ENCODE measurements at places on chromosomes 6 and 20.

- no peak for DNase-seq
Observed at GRCh38 chr6:45431317-45432065, 53.8 kb upstream of the SUPT3H start.

GRCh38 chr20:43444107-43444506 lies 13.6 kb upstream of the SRSF6 start:
- no peak for DNase-seq

- no peak for DNase-seq
Observed at GRCh38 chr6:163668061-163668426, 253.5 kb downstream of the QKI start.

- no peak for DNase-seq
Observed at GRCh38 chr20:46111028-46111835, 6.9 kb upstream of the CD40 start.

DNA sequence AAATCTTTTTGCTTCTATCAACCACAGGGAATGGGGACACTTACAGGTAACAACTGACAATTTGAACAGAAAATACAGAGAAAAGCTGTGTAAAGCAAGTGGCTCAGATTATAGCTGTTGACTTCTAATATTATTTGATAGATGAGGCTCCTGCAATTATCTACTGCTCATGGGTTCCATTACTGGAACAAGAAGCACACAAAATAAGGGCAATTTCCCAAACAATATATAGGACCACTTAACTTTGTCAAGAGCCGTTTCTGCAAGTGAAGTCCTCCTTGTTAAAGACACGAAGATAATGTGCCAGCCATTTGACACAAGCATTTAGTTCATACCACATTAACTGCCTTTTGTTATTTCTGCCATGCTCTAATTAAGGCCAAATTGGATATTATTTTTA lies 315.5 kb upstream of the ARID1B start:
- no peak for DNase-seq

GRCh38 chr6:53847796-53848314 lies 53.0 kb downstream of the LRRC1 start:
- no peak for DNase-seq

DNA sequence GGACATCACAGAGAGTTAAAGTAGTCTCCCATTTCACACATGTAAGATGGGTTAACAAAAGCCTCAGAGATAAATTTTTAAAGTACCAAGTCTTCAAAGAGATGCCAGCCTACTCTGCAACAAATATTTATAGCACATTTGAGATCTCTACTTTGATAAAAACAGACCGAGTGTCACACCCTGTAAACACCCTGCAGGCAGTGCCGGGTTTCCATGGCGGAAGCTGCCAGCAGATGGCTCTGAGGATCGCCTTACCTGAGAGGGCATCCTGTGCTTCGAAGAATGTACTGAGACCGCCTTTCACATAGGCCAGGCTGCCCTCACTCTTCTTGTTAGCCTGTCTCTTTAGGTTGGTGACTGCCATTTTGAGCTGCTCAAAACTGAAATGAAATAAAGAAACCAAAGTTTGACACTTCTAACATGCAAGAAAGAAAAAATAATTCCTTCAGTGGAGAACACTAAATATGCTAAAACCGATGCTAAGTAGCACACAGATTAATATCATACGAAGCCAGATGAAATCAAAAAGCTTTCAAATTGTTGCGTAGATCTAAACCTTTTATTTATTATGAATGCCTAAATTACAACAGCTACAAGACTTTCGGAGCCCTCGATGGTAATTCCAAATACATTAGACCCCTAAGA lies 39.3 kb downstream of the HUS1B start:
- DNase-seq = no peak

DNA sequence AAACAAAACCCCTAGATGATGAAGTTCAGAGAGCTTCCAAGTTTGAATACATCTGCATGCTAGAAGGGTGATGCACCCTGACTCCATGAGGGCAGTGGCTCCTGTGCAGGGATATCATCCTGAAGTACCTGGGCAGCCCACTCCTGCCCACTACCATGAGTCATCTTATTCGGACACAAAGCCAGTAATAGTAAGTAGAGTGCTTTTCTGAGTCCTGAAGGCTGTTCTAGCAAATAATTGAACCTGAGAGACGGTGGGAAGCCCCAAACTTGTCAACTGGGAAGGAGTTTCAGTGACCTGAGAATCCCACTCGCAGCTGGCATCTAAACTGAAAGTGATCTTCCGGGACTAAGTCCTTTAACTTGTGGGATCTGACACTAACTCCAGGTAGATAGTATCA lies 152.9 kb upstream of the COL21A1 start:
- no peak for DNase-seq

GRCh38 chr20:22546344-22546743 lies 38.0 kb downstream of the FOXA2 start:
- DNase-seq = no peak

DNA sequence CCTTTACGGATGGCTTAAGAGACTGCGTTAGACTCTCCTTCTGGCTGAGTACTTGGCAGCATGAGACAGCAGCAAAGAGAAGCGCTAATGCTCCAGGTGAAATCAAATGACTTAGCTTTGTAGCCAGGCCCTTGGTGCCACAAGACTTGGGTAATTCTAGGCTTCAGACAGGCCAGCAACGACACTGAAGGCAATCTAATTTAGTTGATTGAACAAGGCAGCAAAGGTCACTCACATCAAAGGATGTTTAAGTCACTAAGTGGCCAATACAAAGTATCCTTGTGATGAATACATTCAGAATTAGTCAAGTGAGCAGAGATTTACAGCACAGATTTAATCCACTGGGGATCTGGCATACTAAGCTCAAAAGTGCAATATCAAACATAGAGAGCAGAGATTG lies 113.2 kb downstream of the FAM83B start:
- no peak for DNase-seq

- DNase-seq = no peak
Observed at GRCh38 chr20:35907017-35907701, 47.1 kb downstream of the SCAND1 start.

Data from effector memory CD4-positive, alpha-beta T cell (primary cell).